AG04449 (cell line): ENCODE measurements at places on chromosomes 11 and 22.

DNA sequence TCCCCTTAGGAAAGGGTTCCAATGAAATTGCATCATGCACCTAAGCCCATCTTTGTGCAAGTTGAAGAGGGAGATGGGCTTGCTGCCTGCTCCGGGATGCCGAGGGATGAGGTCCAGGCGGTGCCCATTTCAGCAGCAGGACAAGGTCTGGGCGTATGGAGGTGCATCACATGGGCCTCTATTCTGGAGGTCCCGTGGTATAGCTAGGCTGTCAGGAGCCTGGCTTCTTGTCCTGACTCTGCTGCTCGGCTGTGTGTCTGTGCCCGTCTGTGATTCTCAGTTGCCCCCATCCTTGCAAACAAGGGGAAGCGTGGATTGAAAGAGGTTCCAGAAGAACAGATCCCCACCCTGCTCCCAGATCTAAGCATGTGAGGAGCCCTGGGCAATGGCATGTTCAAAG is 130.0 kb downstream of the OSBP2 start:
- DNase-seq = no peak

GRCh38 chr11:86103808-86104207 is 34.9 kb upstream of the PICALM start:
- DNase-seq = no peak

DNA sequence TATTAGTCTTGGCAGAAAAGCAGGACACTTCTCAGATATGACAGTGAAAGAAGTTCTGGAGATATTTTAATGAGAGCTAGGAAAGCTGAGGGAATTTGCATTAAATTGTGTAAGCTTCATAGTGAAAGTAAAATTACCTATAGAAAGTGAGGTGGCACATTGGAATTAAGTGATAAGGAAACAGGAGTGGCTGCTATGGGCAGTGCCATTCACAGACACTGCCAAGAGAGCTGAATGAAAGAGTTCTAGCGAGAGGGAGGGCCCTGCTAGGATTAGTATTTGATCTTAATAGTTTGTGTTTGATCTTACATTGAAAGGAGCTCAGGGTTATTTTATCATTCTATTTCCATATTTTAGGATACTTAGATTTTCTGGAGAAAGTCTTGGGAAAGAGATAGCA is 351.9 kb downstream of the DDX10 start:
- DNase-seq = no peak

- DNase-seq = no peak
These were observed 612 bp downstream of the GTSE1 start for GRCh38 chr22:46297151-46297812.

DNA sequence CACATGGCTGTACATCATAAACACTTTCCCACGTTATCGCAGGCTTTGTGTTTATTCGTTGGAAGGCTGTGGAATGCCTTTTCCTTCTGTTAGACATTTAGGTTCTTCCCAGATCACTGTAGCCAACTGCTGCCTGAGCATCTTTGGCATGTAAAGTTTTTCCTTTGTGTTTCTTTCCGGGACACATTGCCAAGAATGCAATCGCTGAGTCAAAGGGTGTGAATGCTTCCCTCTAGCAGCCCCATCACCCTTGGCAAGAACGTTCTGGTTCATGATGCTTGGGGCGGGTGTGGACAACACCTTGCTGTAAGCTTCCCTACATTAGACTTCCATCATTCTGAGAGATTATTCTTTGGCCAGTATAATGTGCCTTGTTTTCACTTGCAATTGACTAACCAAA is 136.2 kb downstream of the OSBP2 start:
- DNase-seq = peak; percentile 83

GRCh38 chr11:35009191-35009943 is 92.9 kb downstream of the PDHX start:
- DNase-seq = no peak

GRCh38 chr11:96259134-96259830 is 83.7 kb downstream of the MAML2 start:
- no peak for DNase-seq

DNA sequence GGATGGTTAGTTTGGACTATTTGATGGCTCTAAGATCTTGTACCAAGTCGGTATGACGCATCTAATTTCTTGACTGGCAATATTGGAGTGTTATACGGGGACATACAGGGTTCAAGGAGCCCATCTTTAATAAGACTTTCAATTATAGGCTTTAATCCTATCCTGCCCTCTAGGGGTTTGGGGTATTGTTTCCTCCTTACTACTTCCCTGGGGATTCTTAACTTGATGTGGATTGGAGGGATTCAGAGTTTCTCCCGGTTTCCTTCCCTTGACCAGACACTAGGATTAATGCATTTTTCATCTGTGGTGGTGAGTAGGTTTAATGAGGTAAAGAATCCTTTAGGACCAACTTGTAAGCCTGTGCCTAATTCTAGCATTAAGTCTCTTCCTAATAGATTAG is 18.8 kb downstream of the CYP2D6 start:
- DNase-seq = no peak

- no peak for DNase-seq
These were observed 128 bp downstream of the TAF10 start for GRCh38 chr11:6611963-6612212.

GRCh38 chr11:10397226-10397987 is 57.7 kb upstream of the AMPD3 start:
- DNase-seq = no peak

DNA sequence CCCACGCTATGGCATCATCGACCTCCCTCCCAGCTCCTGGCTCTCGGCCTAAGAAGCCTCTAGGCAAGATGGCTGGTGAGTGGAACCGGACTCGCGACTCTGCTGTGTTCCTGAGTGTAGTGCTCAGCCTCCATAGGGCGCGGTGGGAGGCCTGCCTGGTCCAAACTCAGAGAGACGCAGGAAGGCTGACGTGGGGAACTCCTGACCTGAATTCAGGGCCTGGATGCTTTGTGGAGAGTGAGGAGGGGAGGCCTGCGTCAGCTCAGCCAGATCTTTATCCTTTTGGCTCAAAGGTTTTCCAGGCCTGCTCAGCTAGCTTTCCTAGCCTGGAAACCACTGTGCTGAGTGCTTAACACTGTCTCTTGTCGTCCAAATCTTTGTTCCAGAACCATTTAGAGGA is 8.0 kb downstream of the TIRAP start:
- DNase-seq = no peak

DNA sequence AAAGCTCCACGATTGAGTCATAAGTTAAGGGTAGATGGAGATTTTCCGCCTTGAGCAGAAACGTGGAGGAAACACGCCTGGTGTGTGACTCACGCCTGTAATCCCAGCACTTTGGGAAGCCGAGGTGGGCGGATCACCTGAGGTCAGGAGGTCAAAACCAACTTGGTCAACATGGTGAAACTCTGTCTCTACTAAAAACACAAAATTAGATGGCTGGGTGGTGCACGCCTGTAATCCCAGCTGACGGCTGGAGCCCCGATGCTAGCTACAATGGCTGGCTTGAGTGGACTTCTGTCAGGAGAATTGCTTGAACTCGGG is 17.3 kb upstream of the DGCR8 start:
- no peak for DNase-seq

- no peak for DNase-seq
These were observed 120.6 kb upstream of the LMO1 start for GRCh38 chr11:8384199-8384821.

- no peak for DNase-seq
These were observed 45.2 kb downstream of the SLC5A12 start for GRCh38 chr11:26676641-26677040.

- no peak for DNase-seq
These were observed 131.1 kb downstream of the RASSF10 start for GRCh38 chr11:13140028-13140870.

GRCh38 chr11:116691771-116692177 is 81.0 kb downstream of the BUD13 start:
- no peak for DNase-seq
